ENCODE measurements at places on chromosomes 7 and 10. TPM values are rescaled to one million over a fixed set of nuclear protein-coding genes. Genes with fewer than 3 reads are reported as not detected.
A peak's percentile ranks its signal among the peaks of the same experiment; 100 is the strongest.

Gene TMEM270
- not detected for total RNA-seq

Gene H2BK1
- total RNA-seq: not detected

Gene ZNF789
- total RNA-seq: 4.3 TPM

- no peak for DNase-seq
Observed at GRCh38 chr7:3404501-3404900, 103.4 kb downstream of the SDK1 start.

GRCh38 chr10:89683883-89684282 is 17.5 kb upstream of the KIF20B start:
- no peak for DNase-seq

DNA sequence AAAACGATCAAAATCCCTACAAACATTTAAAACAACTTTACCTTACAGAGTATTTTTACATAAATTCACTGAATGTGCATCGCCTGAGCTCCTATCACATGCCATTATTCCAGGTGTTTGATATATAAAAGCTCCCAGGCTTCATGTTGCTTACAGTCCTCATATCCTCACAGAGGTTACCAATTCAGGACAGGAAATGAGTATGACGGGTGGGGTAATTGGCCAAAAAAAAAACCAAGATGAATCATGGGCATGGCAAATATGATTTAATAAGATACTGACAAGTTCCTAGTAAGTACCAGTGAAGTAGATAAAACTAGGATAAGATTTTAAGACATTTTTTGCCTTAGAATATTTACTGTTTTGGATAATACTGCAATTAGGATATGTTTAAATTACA is 135.8 kb downstream of the KMT2E start:
- no peak for DNase-seq

- DNase-seq: peak; percentile 51
Observed at GRCh38 chr7:99379043-99379577, 4.6 kb downstream of the ARPC1B start.

DNA sequence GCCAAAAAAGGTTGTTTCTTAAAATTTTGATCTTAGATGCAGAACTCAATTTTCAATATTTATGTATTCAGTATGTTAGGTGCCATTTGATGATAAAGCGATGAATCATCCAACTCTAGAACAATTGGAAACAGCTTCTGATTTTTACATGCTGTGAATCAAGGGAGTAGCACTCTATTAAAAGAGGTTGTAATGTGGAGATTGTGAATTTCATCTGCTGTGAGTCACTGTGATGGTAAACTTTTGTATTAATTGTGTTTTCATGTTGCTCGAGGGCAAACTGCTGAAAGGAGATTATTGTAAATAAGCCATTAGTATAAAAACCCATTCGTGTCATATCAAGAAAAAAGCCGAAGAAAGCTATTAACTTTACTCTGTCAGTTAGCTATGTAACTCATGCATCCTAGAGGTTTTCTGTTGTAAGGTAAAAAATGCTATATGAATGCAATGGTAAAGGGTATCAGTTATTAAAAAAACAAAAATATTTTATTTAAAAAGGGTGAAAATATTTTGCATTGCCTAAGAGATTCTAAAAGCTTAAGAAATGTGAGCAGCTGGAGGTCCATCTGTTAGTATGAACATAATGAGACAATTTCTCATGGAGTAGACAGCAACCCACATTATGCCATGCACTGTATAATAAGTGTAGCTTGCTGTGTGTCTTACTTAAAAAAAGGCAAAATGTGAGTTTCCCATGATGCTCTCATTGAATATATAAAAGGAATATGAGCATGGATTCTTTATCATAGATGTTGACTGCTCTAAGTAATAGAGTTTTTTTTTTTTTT is 511.0 kb upstream of the PCDH15 start:
- no peak for DNase-seq

DNA sequence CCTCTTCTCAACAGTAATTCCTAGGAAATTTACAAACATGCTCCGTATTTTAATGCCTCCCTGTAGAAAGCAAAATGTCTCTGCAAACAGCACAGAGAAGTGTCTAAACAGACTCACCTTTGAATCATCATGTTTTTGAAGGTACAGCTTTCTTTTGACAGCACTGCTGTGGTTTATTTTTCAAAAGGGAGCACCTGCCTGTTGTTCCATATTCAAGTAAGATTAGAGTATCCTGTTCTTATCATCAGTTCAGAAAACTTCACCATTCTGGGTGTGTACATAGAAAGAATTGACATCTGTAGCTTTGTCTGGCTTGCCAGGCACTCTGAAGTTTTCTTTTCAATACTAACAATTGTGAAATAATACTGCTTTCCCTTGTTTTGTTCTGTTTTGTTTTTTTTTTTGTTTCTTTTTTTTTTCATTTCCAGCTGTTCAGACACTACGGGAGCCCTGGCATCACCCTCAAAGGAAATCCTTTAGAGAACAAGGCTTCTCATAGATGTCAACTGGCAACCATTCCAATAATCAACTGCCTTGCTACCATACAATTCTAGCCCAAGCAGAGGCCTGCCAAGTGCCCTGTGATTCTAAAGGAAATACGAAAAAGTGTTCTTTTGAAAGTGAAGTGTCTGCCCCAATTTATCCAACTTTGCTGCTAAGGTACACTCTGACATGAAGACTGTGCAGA is 275.9 kb downstream of the PRPF18 start:
- DNase-seq: no peak

GRCh38 chr10:5776136-5776880 is 36.9 kb downstream of the GDI2 start:
- DNase-seq: no peak

DNA sequence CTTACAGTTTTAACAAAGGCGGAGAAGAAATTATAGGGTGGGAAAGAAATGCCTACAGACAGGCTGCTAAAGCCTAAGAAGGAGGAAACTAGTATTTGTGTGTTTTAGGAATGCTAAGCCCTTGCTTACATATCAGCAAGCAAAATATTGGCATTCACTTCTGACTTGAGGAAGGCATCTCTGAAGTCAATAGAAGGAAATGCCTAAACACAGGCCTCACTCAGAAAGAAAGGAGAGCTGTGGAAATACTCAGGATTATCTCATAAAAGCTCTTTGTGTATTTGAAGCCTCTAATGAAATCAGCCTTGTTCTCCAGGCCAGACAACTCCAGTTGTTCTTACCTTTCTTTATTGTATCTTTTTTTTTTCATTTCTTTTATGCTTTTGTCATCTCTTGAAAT is 158.0 kb downstream of the AUTS2 start:
- no peak for DNase-seq

DNA sequence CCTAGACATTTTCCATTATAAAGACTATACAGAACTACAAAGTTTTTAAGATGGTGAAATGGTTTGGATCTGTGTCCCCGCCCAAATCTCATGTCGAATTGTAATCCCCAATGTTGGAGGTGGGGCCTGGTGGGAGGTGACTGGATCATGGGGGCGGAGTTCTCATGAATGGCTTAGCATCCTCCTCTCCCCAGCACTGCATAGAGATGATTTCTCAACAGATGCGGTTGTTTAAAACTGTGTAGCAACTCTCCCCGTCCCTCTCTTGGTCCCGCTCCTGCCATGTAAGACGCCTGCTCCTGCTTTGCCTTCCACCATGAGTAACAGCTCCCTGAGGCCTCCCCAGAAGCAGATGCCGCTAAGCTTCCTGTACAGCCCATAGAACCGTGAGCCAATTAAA is 1.6 kb downstream of the FAM133B start:
- DNase-seq: no peak
